ENCODE measurements at places on chromosomes 13 and 19.

DNA sequence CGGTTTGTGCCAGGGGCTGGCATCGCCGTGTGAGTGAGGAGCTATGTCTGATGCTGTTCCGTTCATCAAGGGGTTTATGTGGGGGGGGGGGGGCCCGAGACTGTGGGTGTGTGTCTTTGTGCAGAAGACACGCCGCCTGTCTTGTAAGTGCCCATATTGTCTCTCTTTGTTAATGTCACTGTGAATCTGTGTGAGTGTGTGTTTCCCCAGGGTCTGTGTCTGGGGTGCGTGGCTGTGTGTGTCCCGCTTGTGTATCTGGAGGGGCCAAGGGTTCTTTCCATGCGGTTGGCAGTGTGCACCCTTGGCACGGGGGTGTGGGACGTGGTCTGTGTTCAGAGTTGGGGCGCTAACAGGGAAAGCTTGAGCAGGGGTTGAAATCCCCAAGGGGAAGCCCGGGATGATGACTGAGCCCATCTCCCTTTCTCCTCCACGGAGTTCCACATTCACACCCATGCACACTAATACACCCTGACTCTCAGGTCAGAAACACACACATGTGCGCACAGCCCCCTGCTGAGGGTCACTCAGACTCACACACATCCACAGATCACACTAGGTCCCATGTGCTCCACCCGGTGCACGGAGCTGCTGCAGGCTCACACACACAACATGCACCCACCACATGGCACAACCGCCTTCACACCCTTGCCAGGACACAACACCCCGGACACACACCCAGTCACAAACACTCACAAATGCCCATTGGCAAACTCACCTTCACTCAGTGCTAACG is 1.8 kb downstream of the NCAN start:
- no peak for DNase-seq

GRCh38 chr19:45448887-45449299 is 18.9 kb upstream of the FOSB start:
- DNase-seq, result no peak

DNA sequence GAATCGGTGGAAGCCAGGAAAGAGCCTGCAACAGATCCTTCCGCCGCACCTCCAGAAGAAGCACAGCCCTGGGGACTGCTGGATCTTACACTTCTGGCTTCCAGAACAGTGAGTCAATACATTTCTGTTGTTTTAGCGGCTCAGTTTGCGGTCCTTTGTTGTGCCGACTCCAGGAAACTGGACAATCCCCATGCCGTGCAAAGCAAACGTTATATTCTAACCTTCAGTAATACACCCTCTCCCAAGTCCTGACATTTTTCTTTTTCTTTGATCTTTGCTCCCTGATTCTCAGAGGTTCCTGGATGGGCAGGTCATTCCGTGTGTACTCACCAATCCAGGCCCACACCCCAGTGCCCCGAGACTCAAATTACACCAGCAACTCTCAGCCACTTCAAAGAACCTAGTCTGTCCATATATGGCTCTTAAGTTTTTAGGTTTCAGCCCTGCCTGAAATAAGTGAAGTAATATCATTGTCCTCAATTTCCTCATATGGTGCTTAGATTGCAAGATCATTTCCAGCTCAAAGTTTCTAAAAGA is 387.1 kb upstream of the SGCG start:
- peak; percentile 42 for DNase-seq

GRCh38 chr19:58355908-58356765 is 2.8 kb upstream of the A1BG start:
- DNase-seq, result no peak

DNA sequence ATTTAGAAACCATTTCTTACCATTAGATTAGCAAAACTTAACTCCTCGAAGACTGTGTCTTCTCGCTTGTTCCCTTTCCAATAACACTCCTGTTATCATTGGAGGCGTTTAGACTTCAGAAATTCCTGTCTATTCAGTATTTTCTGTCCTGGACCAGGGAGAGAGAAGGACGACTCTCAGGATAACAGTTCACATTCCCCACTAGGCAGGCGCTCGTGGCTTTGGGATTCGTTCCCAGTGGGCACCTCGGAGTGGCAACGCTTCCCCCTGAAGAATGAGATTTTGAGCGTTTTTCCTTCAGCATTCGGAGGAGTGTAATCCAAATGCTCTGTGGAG is 429 bp upstream of the ZNF225 start:
- no peak for DNase-seq

DNA sequence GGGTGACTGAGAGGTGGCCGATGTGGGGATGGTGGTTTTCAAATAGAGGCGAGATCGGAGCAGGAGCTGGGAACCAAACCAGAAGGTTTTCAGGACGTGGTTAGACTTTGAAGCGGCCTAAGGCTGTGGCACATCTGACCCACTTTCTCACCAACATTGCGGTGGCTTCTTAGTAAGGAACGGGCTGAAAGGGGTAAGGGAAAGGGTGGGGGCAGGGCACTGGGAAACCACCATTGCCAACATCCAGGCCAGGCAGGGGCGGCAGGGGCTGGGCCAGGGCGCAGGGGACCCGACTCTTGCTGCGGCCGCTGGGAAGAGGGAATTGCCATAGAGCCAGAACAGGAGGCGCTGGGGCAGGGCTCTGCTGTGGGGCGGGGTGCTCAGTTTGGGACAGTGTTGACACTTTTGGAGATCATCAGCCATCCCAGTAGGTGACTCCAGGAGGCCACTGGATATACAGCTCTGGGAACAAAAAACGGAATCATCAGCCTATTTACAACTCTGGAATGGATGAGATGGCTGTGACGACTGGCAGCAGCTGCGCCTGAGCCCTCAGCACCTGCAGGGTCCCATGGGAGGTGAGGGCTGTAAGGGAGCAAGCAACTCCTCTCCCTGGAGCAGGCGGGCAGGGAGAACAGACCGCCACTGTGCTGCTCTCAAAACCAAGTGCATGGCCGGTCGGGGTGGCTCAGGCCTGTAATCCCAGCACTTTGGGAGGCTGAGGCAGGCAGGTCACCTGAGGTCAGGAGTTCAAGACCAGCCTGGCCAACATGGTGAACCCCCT is 52.2 kb downstream of the IRS2 start:
- DNase-seq, result no peak

DNA sequence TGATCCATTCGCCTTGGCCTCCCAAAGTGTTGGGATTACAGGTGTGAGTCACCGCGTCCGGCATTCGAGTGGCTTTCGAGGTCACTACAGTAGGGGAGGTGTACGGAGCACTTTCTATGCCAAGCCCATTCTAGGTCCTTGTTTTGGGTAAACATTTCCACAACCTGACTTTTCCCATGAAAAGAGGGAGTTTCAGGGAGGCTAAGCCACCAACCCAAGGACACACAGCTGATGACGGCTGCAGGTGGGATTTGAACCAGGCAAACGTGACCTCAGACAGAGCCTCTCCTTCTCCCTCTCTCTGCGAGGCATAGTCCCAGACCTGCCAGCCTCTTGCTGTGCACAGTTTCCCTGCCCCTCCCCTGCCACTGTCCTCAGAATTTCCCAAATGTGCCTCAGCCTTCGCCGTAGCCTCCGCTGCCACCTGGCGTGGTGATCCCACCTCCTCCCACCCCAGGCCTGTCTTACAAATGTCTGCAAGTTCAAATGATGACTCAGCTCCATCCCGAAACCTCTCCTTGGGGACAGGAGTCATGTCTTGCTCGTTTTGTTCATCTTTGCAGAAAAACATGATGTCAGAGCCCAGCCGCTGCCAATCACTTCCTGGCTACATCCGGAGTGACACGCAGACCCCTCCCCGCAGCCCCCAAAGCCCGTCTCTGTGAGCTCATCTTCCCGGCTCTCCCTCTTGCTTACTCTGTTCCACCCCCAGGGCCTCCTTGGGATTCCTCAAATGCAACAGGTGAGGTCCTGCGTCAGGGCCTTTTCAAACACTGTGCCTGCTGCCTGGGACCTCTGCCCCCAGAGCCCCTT is 6.6 kb upstream of the GADD45B start:
- DNase-seq, result peak; percentile 26

DNA sequence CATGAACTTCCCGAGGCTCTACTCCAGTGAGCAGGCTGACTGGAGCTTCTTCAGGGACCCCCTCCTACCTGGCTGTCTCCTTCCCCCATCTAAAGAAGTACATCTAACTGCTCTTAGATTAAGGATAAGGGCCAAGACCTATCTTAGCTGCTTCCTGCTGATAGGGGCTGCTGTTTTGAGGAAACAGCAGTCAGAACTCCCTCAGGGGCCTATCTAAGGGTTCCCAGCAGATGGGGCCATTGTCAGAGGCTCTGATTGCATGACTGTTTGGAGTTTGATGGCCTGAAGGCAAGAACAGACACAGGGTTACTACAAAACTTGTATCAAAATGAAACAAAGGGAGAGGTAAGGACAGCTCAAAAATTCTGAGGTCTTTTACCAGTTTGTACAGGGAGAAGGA is 2636.9 kb upstream of the PCDH20 start:
- no peak for DNase-seq

DNA sequence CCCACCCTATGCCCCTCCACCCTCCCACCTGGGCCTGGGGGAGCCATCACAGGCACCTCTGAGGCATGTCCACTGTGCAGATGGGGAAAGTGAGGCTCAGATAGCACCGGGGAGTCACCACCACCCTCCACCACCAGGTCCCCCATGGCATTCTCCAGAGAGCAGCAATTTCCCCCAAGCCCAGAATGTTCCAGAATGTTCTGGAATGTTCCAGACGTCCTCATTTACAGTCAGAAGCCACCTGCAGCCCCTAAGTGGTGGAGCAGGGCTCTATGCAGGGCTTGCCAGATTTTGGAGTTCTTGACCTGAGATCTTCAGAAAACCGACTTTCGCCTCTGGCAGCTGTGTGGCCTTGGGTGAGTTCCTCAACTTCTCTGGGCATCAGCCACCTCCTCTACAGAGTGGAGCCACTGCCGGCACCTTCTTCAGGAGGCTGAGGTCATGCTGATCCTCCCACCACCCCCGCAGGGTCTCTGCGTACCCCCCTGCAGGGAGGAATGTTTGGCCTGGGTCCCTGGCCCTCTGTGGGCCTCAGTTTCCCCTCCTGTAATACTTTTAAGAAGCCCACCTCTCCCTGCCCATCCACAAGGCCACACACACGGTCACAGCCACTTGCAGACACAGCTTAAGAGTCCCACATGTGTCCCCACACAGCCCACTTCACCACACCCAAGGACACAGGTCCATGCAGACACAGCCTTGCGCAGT is 6.2 kb downstream of the FUT5 start:
- no peak for DNase-seq

DNA sequence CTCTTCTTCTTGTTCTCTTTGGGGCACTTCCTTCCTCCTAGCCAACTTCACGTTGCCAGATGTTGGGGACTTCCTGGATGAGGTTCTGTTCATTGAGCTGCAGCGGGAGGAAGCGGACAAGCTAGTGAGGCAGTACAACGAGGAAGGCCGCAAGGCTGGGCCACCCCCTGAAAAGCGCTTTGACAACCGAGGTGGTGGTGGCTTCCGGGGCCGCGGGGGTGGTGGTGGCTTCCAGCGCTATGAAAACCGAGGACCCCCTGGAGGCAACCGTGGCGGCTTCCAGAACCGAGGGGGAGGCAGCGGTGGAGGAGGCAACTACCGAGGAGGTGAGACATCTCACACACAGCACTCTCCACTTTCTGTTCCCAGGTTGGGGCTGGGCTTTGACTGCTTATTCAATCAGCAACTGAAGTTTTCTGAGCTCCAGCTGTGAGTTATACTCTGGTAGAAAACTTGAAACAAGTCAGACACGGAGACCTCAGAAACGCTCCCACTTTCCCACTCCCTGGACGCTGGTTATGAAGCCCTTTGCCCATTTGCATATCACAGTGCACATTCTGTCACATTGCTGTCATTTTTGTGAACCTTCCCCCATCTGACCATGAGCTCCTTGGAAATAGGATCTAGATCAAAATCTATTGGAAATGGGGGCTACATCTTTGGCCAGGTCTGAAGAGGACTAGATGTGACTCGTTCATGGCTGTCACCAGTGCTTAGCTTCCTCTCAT is 7.2 kb upstream of the CCDC97 start:
- DNase-seq, result no peak

DNA sequence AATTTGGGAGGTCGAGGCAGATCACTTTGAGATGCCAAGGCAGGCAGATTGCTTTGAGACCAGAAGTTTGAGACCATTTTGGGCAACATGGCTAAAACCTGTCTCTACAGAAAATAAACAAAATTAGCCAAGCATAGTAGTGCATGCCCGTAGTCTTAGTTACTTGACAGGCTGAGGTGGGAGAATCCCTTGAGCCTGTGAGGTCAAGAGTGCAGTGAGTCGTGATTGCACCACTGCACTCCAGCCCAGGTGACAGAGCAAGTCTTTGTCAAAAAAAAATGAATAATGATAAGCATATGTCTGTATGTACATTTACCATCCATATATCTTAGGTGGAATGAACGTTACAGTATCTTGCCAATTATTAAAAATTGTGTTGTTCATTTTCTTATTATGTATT is 2447.7 kb downstream of the PCDH9 start:
- DNase-seq, result no peak

GRCh38 chr19:38155453-38155852 is 68.6 kb downstream of the DPF1 start:
- peak; percentile 49 for DNase-seq

- no peak for DNase-seq
Measured at GRCh38 chr19:23481043-23481442, 85.8 kb upstream of the ZNF91 start.

Measured in iPS-NIHi11 (cell line).